Activated CD8-positive, alpha-beta memory T cell treated with anti-CD3 and anti-CD28 coated beads for 4 hours (primary cell): ENCODE measurements at places on chromosomes 4 and X.

DNA sequence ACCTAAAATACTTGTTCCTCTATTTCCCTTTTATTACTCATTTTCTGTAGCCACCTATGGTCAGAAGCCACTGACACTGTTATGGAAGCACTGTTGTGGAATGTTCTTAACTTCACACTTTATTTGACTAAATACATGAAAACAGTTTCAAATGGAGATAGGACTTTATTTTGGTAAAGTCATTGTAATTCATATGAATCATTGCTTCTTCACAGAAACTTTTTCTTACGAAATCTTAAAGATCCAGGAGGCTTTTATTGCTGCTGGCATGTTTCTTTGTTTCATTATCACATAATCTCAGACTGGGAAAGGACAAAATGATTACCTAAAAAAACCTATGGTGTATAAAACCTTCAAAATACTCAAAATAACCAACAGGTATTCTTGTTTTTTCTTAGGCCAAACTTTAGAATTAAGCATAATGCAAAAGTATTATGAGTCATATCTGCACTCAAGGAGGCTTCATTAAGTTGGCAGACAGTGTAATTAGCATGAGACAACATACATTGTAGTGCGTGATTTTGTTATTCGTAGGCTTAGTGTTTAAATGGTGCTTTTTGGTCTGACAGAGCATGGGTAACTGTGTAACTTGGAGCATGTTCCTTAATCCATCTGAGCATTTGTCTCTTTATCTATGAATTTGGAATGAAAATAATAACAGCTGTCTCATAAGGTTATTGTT, 58.0 kb downstream of the SH3BGRL start:
- no peak for DNase-seq

- DNase-seq: no peak
Observed at GRCh38 chr4:144284026-144284425, 143.5 kb upstream of the GYPA start.

DNA sequence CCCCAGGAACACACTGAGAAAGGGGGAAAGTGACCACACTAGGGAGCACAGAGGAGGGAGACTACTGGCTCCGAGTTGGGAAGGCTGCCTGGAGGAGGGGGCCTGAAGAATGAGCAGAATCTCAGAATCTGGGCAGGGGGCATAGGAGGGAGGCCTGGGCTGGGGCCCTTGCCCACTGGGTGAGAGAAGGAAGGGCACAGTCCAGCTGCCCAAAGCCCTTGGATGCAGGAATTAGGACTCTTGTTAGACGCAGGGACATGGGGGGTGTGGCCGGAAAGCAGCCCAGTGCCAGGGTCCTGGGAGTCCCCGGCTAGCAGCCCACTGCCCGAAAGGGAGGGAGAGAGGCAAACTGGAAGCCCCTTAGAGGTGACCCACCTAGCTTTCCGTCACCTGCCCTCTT, 1.9 kb upstream of the DUSP9 start:
- no peak for DNase-seq

GRCh38 chrX:153902385-153902784, 2.1 kb upstream of the AVPR2 start:
- DNase-seq: no peak

DNA sequence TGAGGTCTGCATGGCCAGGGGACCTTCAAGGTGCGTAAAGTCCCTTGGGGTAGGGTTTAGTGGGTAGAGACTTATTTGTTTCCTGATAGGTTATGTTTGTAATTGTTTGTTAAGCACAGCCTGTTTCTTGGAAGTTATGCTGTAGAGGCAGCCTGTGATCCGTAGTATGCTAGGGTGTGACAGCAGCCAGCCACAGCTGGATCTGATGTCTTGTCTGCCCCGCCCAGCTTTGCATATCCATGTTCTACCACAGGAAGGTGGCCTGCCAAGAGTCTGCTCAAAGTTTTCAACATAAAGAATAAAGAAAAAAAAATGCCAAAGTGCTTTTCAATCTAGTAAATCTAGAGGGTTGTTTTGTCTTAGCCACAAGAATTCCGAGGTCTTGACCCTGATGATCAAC, 19.1 kb upstream of the PRRG3 start:
- DNase-seq: no peak

DNA sequence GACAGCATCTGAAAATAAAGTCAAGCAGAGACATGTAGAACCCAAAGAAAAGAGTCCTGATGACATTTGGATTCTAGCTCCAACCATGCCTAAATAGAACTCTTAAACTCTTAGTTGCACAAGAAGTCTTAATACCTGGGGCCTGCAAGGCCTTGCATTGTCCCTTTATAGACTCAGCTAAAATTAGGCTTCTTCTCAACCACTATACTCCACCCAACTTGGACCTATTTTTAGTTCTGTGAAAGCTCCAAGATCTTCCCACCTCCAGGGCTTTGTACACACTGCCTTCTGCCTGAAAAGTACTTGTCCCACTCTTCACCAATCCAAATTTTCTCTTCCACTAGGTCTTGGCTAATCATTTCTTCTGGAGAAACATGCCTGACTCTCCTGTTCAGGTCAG, 36.5 kb downstream of the PLK4 start:
- no peak for DNase-seq

- no peak for DNase-seq
Observed at GRCh38 chr4:53841711-53842110, 222.7 kb downstream of the CHIC2 start.

DNA sequence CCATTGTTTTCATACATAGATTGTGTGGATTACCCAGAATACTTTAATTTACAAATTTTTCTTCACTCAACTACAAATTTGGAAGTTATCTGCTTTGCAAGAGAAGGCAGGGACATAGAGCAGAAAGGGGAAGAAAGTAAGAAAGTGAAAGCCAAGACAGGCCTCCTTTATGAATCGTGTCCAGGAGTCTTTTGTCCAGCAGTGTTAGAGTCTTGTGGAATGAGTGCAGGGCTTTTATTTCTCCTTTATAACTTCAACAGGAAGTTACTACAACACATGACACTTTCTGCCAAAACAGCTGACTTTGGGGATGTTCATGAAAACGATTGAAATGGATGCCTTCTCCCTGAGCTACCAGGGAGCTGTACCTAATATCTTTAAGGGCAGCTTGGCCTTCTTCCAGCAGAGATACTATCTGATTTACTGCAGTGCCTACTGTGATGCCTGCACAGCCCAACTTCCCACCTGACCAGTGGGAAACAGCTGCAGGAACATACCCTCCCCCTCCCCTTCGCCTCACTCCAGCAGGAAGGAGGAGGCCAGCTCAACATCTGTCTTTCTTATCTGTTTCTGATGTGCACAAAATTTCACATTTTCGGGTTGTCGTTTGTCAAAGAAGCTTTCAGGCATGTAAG, 557.7 kb upstream of the SLIT2 start:
- no peak for DNase-seq

DNA sequence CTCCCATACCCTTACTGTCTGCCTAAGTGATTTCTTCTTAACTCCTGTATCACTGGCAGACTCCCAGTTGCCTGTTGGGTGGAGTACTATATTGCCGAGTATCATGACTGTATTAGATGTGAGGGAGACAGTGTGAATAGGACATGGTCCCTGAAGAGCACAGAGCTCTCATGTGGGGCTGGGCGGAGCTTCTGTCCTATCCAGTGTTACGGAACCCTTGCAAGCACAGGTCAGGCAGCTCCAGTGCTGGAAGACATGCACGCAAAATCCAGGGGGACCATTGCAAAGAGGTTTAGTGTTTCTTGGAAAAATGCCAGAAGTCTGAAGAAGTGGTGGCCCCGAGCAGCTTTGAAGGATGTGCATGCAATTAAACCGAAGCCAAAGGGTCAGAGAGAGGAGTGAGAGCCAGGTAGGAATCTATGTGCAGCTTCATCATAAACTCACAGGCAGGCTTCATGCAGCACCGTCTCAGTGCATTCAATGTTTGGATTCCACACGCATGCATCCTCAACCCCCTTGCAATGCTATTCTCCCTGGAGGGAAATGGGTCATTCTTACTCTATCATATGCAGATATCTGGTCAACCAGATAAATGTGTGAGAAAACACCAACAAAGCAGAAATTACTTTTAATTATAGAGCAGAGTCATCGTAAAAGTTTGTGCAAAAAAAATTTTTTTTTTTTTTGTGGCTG, 49.7 kb upstream of the DHRSX start:
- DNase-seq: no peak
